Activated CD4-positive, alpha-beta T cell treated with anti-CD3 and anti-CD28 coated beads, Interleukin-2, Interleukin-4, amounts not matched to agents 100 ng/mL and 50 ng/mL, durations not matched to agents 16 hours and 8 hours (primary cell): ENCODE measurements at places on chromosomes 12 and 14.
A peak's percentile ranks its signal among the peaks of the same experiment; 100 is the strongest.

GRCh38 chr14:69673104-69673503 is 61.7 kb downstream of the SUSD6 start:
- DNase-seq = no peak

- no peak for DNase-seq
Observed at GRCh38 chr12:120830052-120830940, 73.9 kb downstream of the SPPL3 start.

DNA sequence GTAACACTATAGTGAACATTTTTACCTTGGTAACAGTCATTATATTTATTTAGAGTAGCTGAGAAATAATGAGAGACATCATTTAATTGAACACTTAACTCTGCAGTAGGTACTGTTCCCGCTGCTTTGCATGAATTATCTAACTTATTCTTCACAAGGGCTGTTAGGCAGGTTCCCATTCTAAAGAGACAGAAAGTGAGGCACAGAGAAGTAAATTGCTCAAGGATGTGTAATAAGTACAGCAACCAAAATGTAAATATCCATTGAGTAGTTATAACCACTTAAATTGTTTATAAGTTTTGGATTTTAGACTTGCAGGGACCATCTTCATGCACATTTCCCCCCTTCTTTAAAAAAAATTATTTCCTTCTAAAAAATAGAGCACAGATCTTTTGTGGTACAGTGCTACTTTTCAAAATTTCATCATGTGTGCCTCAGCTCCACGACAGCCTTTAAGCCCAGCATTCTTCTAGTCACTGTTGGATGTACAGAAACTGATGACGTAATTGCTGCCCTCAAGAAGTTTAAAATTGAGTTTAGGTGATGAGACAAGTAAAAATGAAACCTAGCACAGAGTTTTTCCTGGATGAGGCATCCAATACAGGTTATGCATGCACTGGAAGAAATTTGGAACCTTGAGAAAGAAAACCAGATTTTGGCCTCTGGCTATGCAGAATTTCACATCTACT is 6.0 kb upstream of the MANSC4 start:
- peak; percentile 59 for DNase-seq

- DNase-seq = no peak
Observed at GRCh38 chr14:35296545-35296944, 4.4 kb downstream of the PSMA6 start.

- no peak for DNase-seq
Observed at GRCh38 chr14:55138091-55138490, 9.0 kb downstream of the LGALS3 start.

DNA sequence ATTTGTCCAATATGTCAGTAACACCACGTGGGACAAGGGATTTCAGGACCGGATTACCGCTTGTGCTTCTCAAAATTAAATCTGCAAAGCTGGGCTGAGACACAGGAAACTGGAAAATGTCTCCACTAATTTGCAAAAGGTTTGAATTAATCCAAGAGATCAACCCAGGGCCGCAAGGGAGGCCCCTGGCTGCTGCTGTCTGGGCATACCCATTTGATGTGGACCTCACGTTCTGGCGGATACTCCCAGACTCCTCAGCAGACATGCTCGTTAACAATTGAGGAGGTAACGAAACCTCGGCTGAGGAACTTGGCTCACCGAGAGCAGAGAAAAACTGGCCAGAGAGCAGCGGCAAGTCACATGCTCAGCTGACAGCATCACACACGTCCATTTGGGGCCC is 180.6 kb downstream of the SLC15A4 start:
- no peak for DNase-seq

GRCh38 chr12:89260841-89261637 is 91.3 kb downstream of the DUSP6 start:
- peak; percentile 38 for DNase-seq

DNA sequence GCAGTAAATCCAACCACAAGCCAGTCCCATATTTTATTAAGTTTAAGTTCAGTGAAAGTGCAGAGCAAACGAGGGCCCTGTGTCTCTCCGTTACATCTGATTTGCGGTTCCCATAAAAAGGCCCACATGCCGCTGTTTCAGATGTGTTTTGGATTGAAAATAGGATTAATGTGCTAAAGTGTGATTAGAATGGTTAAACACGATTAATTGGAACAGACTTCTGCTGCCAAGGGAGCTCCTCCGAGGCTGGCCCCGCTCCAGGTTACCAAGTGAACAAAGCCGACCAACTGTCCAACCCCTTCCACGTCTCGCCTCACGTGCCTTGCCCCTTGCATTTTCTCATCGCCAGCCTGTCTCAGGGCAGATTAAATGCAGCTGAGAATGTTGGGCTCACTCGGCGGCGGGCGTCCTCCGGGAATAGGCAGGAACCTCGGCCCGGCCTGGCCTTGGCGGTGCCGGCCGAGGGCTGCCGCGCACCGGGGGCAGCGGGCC is 166.5 kb upstream of the GSC start:
- no peak for DNase-seq

DNA sequence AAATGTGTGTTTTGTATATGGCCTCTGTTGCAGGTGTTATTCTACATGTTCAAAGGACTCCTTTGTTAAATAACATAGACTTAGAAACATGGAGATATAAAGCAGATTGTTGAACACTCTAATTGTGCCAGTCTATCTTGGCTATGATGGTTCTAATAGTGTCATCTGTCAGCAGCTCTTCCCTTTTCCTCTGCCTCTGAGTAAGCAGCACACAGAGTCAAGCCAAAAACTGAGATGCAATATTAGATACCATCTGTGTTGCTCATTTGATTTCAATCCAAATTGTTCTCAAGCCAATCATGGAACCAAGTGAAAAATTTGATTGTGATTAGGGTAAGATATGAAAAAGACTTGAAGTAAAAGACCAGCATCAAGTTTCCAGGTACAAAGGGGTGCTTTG is 871.1 kb upstream of the MGAT4C start:
- DNase-seq = no peak

DNA sequence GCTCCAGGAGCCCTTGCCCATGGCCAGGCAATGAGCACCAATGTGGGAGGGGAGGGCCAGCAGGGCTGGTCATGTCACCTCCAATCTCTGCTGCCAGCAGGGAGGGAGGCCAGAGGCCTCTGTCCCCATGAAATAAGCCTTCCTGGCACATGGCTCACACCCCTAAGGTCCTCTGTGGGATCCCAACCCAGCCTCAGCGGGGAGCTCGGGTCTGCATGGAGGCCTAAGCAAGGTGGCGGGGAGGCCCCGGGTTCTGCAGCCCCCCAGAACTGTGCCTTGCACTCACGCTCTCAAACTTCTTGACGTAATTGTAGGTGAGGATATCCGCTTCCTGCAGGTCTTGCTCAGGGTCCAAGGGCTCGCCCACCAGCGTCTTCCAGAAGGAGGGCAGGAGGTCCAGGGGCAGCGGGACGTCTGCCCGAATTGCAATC is 41.7 kb downstream of the TRAFD1 start:
- DNase-seq = no peak

- no peak for DNase-seq
Observed at GRCh38 chr12:24349051-24349799, 399.8 kb upstream of the SOX5 start.

GRCh38 chr12:31019561-31019960 is 54.1 kb upstream of the DDX11 start:
- no peak for DNase-seq

GRCh38 chr14:100339766-100340422 is 16.8 kb downstream of the SLC25A47 start:
- DNase-seq = no peak

- peak; percentile 85 for DNase-seq
Observed at GRCh38 chr12:9750276-9751203, 10.2 kb downstream of the CD69 start.

- no peak for DNase-seq
Observed at GRCh38 chr14:29264865-29265264, 498.3 kb downstream of the FOXG1 start.

DNA sequence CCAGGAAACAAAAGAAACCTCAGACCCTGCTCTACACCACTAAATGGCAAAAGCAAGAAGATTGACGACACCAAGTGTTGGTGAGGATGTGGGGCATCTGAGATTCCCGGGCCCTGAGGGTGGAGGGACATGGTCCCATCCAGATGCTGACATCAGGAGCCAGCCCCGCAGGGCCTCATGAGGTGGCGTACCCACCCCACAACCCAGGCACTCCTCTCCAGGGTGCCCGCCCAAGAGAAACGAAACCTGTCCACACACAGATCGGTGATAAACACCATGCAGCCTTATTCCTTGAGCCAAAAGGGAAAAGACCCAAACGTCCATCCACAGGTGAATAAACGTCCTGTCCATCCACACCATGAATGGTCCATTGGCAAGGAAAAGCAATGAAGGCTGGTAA is 54.8 kb upstream of the C14orf180 start:
- no peak for DNase-seq

GRCh38 chr12:83920821-83921547 is 991.6 kb downstream of the SLC6A15 start:
- no peak for DNase-seq

DNA sequence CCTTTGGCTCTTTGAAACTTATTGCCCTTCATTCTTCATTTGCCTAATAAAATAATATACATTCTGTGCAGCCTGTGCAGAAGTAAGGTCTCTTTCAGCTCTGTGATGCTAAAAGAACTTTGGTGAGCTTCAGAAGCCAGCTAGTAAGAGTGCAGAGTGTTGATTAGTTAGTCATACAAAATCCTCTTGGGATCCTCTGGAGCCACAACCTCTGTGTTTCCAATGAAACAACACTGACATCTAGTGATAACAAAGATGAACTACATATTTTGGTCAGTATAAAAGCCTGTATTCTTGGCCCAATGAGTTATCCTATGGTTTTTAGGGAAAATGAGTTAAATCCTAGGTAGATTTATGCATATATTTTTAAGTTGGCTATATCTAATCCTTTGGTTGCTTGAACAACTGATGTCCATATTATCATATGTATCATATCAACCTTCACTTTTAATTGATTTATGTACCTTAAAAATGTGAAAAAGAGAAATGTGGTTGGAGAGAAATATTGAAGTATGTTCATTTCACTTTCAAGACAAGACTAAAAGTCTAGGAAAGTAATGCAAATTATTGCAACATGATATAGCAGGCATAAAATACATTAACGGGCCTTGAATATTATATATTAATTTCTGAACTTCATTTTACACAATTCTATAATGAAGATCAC is 158.4 kb downstream of the KLHL28 start:
- peak; percentile 41 for DNase-seq

DNA sequence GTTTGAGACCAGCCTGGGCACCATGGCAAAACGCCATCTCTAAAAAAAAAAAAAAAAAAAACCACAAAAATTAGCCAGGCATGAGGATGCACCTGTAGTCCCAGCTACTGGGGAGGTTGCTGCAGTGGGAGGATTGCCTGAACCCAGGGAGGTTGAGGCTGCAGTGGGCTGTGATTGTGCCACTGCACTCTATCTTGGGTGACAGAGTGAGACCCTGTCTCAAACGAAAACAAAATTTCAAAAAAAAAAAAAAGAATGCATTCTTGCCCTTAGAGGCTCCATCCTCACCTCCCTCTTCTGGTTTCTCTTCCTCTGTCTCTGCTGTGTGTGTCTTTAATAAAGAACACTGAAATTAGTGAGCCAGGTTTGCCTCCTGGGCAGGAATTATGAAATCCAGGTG is 107.8 kb downstream of the VCPKMT start:
- no peak for DNase-seq

- DNase-seq = no peak
Observed at GRCh38 chr14:99357151-99357915, 85.3 kb upstream of the BCL11B start.

DNA sequence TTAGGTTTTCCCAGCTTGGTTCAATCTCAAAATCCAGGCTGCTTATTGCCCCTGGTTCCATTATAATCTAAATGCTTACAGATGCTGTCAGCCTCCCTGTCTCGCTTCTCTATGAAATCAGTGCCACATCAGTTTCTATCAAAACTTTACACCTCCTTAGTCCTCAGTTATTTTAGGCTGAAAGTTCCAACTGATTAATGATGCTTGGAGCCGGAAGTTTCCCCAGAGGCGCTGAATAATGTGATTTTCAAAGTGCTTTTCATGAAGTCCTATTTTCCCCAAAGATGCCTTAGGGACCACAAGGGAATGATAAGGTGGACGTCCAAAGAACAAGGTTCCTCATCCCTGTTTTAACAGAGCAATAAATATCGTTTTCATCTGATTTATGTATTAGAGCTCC is 262.4 kb upstream of the RMST start:
- DNase-seq = no peak

DNA sequence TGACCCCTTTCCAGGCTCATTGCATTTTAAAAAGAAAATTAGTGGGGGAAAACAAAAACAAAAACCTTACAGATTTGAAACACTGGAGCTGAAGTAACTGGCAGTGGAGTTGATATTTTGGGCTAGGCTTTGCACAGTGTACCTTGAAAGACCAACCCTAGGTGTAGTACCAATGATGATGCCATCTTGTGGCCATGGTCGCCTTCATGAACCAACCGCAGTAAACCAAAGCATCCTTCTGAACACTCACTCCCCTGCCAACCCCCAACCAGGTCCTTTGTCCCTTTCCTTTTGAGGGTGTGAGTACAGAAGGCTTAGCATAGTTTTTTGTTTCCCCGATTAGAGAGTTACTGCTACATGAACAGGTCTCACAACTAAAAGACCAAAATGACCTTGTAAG is 5.9 kb downstream of the TOMM20L start:
- no peak for DNase-seq

DNA sequence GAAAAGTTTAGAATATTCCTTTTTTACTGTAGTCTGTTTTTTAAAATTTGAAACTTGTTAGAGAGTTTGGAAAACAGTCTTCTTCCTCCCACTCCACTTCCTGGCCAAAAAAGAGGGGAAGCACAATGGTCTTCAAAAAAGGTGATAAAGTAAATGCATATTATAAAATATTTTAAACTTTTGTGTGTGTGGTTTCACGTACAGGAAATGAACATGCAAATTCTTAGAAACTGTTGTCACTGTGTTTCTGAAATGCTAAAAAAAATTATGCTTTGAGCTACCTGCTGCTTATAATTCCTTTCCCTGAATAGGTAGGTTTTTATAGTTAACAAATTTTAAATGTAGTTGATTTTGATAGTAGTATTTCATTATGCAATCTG is 2.9 kb downstream of the FGFR1OP2 start:
- peak; percentile 14 for DNase-seq

GRCh38 chr14:100618763-100619320 is 31.6 kb upstream of the BEGAIN start:
- DNase-seq = no peak

GRCh38 chr12:67449591-67450052 is 180.5 kb downstream of the CAND1 start:
- DNase-seq = peak; percentile 28

DNA sequence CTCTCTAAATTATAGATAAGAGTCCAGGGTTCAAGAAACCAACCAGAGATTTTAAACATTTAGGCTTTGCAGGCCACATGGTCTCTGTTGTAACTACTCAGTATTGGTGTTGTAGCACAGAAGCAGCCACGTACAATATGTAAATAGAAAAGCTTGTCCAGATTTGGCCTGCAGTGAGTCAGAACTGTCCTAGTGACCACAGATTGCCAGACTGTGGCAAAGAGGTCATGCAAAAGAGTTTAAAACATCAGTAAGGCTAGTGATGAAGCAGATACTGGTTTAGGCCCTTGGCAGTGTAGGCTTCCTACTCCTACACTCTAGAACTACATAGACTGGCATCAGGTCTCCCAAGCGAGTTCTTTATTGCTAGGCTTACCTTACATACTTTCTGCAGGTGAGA is 117.6 kb upstream of the GARIN6 start:
- no peak for DNase-seq

- no peak for DNase-seq
Observed at GRCh38 chr14:96511667-96512066, 9.5 kb downstream of the PAPOLA start.
